Central memory CD4-positive, alpha-beta T cell (primary cell): ENCODE measurements at places on chromosomes 12 and 14.

- DNase-seq, result no peak
These were observed 9.2 kb downstream of the ASCL4 start for GRCh38 chr12:107783406-107784376.

DNA sequence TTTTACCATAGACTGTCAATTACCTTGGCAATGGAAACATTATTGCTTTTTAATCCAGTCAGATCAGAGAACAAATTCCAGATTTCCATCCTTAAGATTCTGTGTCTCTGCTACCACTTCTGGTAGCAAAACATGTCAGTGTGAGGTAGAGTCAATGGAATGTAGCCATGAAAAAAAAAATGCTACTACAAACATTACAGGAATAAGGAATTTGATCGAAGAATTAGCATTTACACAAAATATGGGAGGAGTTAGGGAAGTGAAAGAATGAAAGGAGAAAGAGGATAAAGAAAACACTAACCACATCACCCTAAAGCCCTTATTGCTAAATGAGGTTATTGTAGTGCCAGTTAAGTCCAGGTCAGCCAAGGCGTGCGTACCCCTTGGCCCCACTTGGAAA lies 9.2 kb downstream of the MED21 start:
- no peak for DNase-seq

DNA sequence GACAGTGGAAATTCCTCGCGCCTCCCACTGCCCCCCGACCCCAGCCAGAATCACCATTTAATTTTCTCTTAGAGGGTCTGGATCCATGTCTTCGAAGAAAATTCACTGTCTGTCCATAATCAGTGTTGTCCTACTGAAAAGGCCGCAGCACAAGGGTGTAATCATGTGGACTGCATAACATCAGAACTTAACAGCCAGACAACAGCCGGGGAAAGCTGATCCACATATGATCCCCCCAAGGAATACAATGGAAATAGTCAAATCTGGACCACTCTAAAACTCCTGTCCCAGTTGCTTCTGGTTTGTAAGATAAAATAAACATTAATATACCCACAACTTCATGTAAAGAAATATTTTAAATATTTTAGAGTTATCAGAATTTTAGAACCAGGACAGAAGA lies 177.5 kb downstream of the SSPN start:
- DNase-seq, result no peak

- DNase-seq, result no peak
These were observed 25.2 kb downstream of the ZC3H14 start for GRCh38 chr14:88588081-88588480.

DNA sequence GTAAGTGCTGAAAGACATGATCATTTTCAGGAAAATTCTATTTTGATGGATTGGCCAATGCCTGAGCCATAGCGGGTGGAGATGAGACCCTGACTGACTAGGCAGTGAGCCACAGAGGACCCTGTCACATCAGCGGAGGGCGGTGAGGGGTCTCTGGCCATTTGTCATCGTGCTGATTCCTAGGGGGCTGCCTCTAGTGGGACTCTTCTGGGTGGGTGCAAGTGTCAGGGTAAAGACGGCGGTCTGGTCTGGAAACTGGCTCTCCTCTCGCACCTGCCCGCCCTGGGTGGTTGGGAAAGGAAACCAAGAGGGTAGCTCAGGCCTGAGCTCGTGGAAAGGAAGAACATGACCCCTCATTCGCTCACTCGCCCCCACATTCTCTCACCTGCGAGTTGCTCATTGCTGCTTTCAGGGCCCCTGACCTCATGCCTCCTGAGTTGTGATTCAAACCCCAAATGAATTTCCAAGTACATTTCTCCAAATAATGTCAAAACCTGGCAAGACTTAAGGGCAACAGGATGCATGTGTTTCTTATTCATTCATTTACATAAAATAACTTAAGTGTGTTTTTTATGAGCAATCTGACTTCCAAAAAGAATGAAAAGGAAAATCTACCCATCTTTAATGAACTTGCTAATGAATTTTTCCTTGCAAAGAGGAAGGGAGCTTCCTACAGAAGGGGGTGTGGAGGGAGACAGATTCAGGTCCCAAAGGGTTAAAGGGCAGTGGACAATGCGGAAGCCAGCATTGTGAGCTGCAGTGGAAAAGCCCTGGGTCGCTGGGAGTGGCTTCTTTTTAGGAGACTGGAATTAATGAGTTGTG lies 12.8 kb downstream of the MEG3 start:
- DNase-seq, result no peak

GRCh38 chr14:76780875-76781647 lies 19.8 kb downstream of the VASH1 start:
- DNase-seq, result no peak

DNA sequence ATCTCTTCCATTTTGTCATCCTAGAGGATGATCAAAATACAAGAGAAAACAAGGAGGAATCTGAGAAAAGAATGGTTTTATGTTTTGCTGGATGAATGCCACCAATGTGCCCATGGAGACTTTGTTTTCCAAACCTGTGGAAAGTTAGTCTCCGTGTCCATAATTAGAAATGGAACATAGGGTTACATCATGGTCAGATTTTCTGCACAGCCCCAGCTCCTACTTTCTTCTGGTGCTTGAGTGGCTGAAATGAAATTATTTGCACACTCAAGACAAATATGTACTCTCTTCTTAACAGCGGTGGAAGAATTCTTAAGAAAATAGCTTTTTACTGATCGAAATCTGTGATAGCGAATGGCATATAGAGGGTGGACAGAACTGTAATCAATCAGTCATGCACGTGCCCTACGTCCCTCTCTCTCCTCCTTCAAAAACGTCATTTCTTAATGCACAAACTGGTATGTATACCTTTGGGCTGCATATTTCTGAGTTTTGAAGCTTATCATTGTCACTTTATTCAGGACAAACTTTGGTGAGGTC lies 825.2 kb downstream of the AACS start:
- no peak for DNase-seq

- no peak for DNase-seq
These were observed 17.8 kb downstream of the RASSF8 start for GRCh38 chr12:25976289-25976688.

DNA sequence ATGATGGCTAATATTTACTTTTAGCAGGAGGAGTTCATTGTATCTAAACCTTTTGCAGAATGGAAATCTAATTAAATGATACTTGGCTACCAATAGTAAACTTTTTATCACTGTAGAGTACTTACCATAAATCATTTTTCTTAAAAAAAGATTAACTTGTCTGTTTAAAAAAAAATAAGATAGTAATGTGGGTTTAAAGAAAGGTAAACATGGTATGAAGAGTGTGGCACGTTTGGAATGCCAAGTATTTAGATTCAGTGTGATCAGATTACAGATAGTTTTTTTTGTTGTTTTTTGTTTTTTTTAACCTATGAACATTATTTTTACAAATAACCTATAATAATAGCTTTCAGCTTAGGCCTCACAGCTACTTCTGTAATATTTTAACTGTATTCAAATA lies 25.8 kb downstream of the KTN1 start:
- no peak for DNase-seq

GRCh38 chr12:2306735-2307134 lies 253.9 kb downstream of the CACNA1C start:
- no peak for DNase-seq

DNA sequence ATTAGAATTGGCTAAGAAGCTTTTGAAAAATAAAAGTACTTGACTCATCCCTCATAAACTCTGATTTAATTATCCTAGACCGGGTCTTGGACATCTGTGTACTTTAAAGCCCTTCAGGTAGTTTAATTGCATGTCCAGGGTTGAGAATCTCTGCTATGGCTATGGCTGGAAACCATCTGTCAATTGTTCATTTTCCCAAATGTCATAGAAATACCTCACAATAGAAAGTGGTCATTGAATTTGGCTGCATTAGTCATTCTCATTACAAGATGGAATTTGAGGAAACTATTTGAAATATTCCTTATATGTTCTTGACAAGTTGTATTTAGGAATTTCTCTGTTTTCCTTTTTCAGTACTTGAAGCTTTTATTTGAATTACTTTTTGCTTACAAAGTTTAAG lies 111.3 kb downstream of the TSHR start:
- DNase-seq, result no peak

GRCh38 chr14:53947094-53947445 lies 9.6 kb downstream of the BMP4 start:
- no peak for DNase-seq

- no peak for DNase-seq
These were observed 187.5 kb downstream of the RBM19 start for GRCh38 chr12:113778432-113779132.

GRCh38 chr12:15721316-15722115 lies 67.7 kb downstream of the EPS8 start:
- no peak for DNase-seq

DNA sequence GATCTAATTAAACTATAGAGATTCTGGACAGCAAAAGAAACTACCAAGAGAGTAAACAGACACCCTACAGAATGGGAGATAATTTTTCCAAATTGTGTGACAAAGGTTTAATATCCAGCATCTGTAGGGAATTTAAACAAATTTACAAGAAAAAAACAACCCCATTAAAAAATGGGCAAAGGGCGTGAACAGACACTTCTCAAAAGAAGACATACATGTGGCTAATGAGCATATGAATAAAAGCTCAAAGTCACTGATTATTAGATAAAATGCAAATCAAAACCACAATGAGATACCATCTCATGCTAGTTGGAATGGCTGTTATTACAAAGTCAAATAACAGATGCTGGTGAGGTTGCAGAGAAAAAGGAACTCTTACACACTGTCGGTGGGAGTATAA lies 293.9 kb downstream of the FBXL14 start:
- no peak for DNase-seq

- no peak for DNase-seq
These were observed 469.5 kb downstream of the VRK1 start for GRCh38 chr14:97266653-97267052.

GRCh38 chr12:95037906-95038305 lies 34.4 kb upstream of the NDUFA12 start:
- DNase-seq, result no peak

- DNase-seq, result no peak
These were observed 941 bp downstream of the ZDHHC17 start for GRCh38 chr12:76764856-76765255.

GRCh38 chr14:76926521-76927251 lies 100.5 kb downstream of the LRRC74A start:
- peak; percentile 85 for DNase-seq

DNA sequence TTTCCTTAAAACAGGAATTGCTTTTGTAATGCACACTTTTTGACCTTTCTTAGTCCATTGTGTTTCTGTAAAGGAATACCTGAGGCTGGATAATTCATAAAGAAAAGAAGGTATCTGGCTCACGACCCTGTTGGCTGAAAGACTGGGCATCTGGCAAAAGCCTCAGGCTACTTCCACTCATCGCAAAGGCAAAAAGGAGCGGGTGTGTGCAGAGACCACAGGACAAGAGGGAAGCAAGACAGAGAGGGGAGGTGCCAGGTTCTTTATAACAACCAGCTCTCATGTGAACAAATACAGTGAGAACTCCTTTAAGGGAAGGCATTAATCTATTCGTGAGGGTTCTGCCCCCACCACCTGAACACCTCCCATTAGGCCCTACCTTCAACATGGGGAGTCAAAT lies 182.1 kb downstream of the C12orf50 start:
- no peak for DNase-seq

- DNase-seq, result no peak
These were observed 742 bp upstream of the MARS1 start for GRCh38 chr12:57487055-57487596.

GRCh38 chr14:51529736-51530135 lies 122.0 kb upstream of the FRMD6 start:
- DNase-seq, result no peak

- no peak for DNase-seq
These were observed 85.6 kb downstream of the CCDC92 start for GRCh38 chr12:123886931-123887582.

- DNase-seq, result no peak
These were observed 38.5 kb upstream of the FGF6 start for GRCh38 chr12:4483885-4484823.

GRCh38 chr12:82069931-82070514 lies 288.2 kb downstream of the CCDC59 start:
- no peak for DNase-seq

GRCh38 chr14:66959437-66960050 lies 229.7 kb upstream of the GARIN2 start:
- no peak for DNase-seq

DNA sequence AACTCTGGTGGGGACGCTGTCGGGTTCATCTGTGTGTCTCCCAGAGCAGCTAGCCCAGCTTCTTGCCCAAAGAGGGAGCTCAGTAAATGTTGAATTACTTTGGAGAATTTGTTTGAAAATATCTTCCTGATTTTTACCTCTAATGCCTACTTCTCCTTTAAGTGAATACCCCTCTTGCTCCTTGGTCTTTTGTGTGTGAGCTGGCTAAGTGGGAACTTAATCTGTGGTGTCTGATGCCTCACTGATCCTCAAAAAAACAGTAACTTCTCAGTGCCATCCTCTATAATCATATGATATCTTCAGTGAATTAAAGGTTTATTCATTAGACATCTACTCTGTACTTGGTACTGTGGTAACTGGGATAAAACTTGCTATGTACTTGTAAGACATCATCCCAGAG lies 7.7 kb upstream of the PSMA6 start:
- DNase-seq, result no peak

- no peak for DNase-seq
These were observed 25.7 kb downstream of the WDR89 start for GRCh38 chr14:63616015-63616414.

DNA sequence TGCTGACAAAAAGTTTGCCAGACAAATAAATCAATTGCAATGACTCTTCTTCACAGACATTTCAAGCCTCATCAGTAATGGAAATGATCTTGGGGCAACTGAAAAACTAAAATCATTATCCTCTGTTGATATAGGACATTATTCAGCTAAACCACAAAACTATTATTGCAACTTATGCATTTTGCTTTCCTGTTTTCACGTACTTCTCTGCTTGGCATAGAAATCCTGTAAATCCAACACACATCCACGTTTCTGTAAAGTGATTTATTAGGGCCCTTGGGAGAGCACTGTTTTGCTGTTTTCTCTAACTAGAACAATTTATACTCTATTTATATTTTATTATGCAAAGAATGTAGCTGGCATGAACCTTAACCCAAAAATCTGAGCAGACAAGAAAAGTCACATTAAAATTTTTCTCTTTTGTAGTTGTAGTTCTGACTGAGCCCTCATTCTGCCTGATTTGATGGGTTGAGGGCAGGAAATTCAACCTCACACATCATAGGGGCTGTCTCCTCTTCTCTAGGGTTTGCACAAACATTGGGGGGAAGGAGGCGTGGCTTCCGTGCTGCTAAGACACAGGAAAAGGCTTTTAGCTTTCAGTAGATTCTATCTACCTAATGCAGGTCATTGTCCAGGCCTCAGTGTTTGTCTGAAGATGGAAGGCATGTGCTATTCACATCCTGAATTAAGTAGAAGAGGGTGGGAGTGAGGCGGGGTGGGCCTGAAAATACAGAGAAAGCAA lies 11.5 kb upstream of the NUP107 start:
- peak; percentile 67 for DNase-seq

GRCh38 chr14:33631441-33631840 lies 319.4 kb downstream of the EGLN3 start:
- DNase-seq, result no peak

GRCh38 chr12:104877103-104877705 lies 80.9 kb downstream of the SLC41A2 start:
- DNase-seq, result peak; percentile 29
